NCI-H146 (cell line): ENCODE measurements at places on chromosomes 6 and 20.

DNA sequence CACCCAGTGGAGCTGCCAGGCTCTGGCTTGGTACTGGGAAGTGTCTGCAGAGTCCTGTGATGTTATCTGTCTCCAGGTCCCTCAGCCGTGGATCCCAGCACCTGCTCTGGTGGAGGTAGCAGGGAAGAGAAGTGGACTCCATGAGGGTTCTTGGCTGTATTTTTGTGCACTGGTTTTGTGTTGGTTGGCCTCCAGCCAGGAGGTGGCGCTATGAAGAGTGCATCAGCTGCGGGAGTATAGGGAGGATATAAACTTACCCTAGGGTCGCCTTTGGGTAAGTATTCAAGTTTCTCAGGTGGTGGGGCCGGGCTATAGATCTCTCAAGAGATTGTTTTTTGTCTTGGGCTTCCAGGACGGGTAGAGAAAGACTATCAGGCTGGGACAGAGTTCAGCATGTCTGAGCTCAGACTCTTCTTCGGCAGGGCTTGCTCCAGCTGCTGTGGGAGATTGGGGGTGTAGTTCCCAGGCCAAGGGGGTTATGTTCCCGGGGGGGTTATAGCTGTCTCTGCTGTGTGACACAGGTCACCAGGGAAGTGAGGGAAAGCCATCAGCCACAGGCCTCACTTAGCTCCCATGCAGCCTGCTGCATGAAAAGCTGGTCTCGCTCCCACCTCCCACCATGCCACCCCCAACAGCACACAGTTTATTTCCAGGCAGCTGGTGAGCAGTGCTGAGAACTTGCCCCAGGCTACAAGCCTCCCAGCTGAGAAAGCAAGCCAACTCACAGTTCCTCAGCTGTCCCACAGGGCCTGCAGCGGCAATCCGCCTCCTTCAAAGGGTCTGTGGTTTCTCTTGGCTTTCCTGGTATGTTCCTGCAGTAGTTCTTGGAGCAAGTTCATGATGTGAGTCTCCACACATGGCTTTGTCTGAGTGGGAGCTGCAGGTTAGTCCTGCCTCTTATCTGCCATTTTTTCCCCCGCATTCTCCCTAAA lies 115.7 kb downstream of the AIG1 start:
- DNase-seq = peak; percentile 17

GRCh38 chr6:146258206-146258605 lies 229.3 kb downstream of the GRM1 start:
- DNase-seq = no peak

GRCh38 chr6:37840143-37840939 lies 20.8 kb downstream of the ZFAND3 start:
- DNase-seq = no peak

GRCh38 chr6:140663094-140663493 lies 1288.6 kb upstream of the CITED2 start:
- DNase-seq = peak; percentile 8

- no peak for DNase-seq
Measured at GRCh38 chr6:3997177-3997770, 81.7 kb downstream of the FAM217A start.

- no peak for DNase-seq
Measured at GRCh38 chr6:27757307-27757706, 154.9 kb downstream of the OR2B2 start.

DNA sequence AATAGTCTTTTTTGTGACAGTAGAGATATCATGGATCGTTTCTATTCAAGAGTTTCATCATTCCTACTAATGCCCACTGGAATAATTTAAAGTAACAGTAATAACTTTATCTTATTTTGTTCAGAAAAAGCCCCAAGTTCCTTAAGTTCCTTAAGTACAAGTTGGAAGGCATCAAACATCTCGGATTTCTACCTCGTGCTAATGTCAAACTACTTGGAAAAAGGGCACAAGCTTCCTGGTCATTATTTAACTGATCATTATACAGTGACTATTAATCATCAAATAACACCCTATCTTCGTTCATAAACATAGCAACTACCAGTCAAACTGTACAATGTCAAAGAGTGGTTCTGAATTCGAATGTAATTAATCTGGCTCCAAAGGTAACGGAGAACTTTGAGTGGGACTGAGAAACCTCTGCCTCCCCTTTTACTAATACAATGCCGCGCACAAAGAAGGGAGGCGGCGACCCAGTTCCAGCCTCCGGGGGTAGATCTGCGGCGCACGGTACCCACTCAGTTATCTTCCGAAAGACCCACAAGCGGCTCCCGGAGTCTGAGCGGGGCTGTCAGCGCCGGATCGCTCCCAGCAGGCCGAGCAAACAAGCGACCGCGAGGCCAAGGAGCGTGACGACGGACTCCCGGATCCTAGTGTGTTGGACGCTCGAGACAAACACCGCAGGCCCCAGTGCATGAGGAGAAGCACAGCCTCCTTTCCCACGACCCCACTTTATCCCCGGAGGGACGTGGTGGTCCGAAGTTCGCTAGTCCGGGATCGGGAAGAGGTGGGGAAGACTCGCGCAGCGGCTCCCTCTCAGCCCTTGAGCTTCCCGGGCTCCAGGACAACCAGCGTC lies 716 bp downstream of the SHPRH start:
- peak; percentile 86 for DNase-seq

DNA sequence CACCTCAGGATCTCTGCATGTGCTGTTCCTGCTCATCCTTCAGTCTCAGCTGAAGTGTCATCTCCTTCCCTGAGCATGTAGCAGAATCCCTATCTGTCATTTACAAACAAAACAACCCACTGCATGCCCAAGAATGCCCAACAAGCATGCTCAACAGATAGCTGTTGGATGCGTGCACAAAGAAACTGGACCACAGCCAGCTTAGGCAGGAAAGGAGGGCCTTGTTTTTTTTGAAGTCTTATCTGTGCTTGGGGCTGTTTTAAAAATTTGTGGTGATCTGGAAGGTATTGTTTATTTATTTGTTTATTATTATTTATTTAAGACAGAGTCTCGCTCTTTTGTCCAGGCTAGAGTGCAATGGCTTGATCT lies 18.5 kb upstream of the SLC16A10 start:
- DNase-seq = no peak

GRCh38 chr6:11144393-11144851 lies 32.9 kb upstream of the ERVFRD-1 start:
- peak; percentile 51 for DNase-seq

- DNase-seq = no peak
Measured at GRCh38 chr6:33717934-33718455, 6.5 kb upstream of the UQCC2 start.

DNA sequence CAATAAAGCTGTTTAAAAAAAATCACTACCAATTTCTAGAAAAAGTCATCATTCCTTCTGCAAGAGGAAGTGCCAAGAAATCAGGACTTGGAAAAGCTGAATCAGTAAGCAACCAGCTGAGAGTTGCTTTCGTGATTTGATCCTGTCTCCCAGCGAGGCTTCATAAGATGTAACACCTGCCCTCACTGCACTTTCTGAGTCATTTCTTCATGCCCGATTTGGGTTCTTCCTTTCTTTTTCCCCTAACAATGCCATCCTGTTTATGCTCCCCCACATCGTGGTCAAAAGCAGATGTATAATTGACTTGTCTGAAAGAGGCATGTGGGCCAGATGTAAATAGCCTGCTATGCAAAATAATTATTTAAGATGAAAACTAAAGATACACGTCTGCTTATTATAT lies 52.1 kb downstream of the RIPOR2 start:
- no peak for DNase-seq

DNA sequence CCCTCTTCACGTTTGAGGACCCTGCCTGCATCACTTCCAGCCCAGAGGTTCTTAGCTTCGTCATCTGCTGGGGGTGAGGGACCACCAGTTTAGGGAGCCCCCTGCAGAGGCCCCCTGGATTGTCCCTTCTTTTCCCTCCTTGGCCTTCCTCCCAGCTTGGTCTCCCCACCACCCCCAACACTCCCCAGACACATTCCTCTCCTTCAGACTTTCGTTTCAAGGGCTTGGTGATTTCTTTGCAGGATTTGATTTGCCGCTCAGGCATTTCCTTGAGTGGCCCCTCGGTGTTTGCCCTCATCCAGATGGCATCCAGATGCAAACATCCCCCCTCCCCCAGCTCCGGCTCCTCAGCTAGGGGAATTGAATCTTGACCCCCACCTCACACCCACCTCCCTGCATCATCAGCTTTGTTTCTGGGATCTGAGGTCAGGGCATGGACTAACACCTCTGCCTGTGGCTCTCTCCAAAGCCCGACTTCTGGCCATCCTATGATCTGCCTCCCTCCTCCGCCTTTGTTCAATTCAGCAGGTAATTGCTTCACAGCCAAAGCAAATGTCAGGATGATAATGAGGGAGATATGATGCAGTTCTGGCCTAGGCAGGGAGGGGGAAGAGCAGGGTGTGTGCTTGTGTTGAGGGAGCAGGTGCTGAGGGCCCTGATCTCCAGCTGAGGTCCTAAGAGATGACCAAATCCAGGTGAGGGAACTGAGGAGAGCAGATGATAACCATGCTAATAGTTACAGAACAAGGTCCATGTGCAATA lies 141.5 kb downstream of the VEGFA start:
- DNase-seq = peak; percentile 100

DNA sequence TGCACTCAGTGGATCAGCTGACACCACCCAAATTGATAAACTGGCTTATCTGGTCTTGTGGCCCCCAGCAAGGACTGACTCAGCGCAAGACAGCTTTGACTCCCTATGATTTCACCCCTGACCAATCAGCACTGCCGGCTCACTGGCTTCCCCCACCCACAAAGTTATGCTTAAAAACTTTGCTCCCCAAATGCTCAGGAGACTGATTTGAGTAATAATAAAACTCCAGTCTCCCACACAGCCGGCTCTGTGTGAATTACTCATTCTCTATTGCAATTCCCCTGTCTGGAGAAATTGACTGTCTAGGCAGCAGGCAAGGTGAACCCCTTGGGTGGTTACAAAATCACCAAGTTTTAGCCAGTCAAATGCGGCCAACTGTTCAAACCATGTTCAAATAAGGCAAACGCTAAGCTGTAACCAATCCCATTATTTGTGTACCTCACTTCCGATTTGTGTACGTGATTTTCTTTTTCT lies 32.5 kb downstream of the SLC22A2 start:
- no peak for DNase-seq

- no peak for DNase-seq
Measured at GRCh38 chr6:157461000-157461915, 80.3 kb downstream of the ZDHHC14 start.

- no peak for DNase-seq
Measured at GRCh38 chr20:46572153-46572552, 21.7 kb upstream of the OCSTAMP start.

GRCh38 chr6:136927292-136927691 lies 5.2 kb downstream of the SLC35D3 start:
- DNase-seq = peak; percentile 64

- no peak for DNase-seq
Measured at GRCh38 chr20:48571949-48572847, 255.6 kb downstream of the PREX1 start.

DNA sequence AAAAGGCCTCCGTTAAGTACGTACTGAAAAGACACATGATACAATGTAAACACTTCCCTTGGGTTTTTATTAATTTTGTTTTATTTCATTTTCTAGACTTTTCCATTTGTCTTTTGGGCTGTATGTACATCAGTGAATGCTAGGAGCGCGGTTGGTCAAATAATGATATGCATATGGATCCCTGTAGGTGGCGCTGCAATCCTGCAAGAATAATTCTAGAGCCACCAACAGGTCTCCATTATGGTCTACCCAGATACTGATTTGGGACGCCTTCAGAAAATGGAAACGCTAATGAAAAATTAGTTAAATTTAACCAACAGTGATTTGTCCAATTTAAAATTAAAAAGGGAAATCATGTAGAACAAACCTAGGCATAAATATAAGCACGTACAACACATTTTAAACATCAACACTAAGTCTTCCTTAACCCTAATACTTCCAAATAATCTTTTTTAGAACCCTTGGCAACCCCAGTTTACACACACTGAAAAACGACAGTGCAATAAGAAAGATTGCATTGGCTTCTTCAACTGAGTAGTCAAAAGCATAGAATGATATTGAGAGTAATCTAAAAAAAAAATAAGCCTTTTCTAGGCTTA lies 433.5 kb downstream of the RFPL4B start:
- peak; percentile 70 for DNase-seq

DNA sequence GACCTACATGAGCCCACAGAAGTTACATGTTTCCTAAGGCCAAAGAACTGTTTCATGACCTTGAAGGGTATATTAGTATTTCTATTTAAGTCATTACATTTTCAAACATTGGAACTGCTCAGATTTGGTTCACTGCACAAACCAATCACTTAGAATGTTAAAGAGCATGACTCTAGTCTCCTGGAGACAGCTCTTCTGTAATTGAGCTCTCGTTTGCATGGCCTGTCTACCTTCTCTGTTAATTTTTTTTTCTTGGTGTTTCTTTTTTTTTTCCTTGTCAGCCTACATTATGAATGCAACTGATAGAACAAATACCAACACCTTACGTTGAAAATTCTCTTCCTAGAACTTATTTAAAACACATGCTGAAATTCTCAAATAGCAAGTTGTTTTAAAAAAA lies 860.2 kb upstream of the MAP3K7 start:
- no peak for DNase-seq

GRCh38 chr6:119821380-119821779 lies 471.8 kb upstream of the MAN1A1 start:
- no peak for DNase-seq

DNA sequence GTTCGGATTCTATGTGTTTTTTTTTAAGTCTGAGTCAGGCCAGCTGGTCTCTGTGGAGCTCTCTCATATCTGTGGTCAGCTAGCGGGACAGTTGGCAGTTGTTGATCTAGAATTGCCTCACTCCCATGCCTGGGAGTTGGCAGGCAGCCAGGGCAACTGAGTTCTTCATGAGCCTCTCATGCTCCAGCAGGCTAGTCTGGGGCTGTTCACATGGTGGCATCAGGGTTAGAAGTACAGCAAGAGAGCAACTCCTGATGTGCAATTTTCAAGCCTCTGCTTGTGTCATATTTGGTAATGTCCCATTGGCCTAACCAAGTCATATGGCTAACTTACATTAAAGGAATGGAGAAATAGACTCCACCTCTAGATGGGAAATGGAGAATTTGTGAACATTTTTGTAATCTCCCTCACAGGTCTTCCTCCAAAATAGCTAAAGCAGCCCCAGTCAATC lies 6.7 kb upstream of the IFT52 start:
- DNase-seq = no peak

DNA sequence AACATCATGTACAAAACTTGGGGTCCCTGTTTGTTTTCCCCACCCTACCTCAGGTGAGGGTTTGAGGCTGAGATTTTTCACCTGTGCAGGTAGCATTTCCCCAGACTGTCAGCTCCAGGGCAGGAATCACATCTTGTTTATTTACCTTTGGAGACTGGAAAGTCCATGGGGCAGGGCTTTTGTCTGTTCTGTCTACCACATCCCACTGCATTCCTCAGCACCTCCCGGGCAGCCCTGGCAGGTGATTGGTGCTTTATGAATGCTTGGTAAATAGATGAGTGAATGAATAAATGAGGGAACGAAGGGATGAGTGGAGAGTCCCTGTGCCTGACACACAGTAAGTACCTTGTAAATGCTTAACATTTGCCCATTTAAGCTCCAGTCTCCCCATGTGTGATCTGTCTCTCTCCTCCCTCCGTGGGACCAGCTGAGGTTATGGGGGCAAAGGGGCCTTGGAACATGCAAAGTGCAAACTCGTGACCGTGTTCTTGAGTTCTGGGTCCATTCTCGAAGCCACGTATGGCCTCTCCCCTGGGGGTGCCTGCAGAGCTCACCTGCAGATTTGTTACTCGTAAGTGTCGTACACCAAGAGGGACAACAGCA lies 69.7 kb upstream of the PMEPA1 start:
- peak; percentile 19 for DNase-seq
